ENCODE measurements at places on chromosomes 11 and 22.

DNA sequence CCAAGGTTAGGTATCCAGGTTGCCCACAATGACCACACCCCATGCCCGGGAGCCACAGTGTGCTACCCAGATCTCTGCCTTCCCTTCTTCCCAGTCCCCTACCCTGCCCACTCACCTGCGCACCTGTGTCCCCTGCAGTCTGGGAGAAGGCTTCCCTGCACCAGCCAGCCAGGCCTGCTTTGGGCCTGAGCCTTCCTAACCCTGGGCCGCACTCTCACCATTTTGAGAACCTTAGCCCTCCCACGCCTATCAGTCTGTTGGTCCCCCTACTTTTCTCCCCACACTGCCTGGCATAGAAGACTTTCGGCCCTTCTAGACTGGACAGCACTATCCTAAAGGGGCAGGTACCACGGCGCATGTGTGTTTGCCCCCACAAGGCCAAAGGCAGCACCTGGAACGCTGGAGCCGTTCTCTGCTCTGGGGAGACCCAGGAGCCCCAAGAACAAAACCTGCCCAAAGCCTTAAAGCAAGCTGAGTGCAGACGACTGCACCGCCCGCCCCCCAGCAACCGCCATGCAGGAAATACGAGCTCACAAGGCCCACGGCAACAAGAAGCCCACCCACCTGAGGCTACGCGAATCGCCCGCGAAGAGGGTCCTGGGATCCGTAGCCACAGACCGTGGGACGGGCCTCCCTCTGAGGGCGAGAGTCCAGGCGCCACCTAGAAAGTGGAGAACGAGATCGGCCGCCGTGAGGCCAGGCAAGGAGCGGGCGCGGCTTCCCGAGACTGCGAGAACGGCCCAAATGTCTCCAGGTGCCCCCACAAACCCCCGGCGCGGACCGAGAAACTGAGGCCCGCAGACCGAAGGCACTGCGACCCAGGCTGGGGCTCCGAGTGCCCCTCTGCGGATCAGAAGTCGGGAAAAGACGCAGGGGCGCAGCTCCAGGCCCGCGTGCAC lies 546 bp downstream of the GNB1L start:
- DNase-seq, result no peak

- DNase-seq, result no peak
Observed at GRCh38 chr22:46794067-46794466, 31.6 kb downstream of the TBC1D22A start.

- no peak for DNase-seq
Observed at GRCh38 chr11:123431619-123432018, 1.6 kb downstream of the GRAMD1B start.

GRCh38 chr11:36039471-36039870 lies 95.6 kb downstream of the LDLRAD3 start:
- no peak for DNase-seq

DNA sequence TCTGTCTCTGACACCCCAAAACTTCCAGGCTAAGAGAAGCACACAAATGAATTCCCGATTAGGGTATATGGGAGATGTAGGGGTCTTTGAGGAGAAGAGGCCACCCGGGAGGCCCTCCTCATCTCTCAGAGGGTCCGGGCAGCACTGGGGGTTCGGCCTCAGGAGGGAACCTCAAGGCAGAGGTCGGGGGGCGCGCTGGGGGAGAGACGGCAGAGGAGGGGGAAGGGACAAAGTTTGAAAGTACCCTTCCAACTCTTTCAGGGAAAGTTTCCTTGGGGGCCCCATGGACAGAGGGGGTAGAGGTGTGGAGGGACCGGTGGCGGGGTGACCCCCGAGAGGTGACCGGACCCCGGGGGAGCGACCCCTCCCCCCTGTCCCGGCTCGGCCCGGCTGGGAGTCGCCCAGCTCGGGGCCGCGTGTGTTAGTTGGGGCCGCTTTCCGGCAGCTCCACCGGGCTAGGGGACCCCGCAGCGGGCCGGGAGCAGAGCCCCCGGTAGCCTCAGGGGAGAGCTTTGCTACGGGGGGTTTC lies 3.3 kb upstream of the GCAT start:
- DNase-seq, result no peak

- no peak for DNase-seq
Observed at GRCh38 chr22:33070600-33070999, 12.4 kb upstream of the SYN3 start.

DNA sequence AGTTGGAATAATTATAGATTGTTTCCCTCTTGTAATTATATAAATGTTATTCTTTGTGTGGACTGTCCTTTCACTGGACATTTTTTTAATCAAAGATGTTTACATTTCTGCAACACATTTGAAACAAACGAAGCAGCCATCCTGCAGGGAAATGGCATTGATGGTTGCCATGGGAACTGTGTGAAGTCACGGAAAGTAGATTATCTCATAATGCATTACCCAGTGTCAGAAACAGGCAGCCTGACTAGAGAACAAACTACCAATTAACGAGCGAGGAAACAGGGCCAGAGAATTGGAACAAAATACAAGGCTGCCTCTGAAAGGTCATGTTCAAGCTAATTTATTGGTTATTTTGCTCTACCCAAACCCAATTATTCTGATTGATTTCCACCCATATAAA lies 96.9 kb upstream of the LARGE1 start:
- no peak for DNase-seq

- no peak for DNase-seq
Observed at GRCh38 chr22:40040927-40041326, 46.2 kb downstream of the FAM83F start.

Measured in stimulated activated CD8-positive, alpha-beta memory T cell treated with anti-CD3 and anti-CD28 coated beads, Interleukin-15, amount 100 ng/mL, for 24 hours (primary cell).